ENCODE measurements at places on chromosomes 16 and 17.

GRCh38 chr17:76556765-76557367 lies 17.0 kb downstream of the PRCD start:
- DNase-seq = no peak

- no peak for DNase-seq
Observed at GRCh38 chr17:49360796-49361128, 1.3 kb downstream of the ZNF652 start.

- DNase-seq = no peak
Observed at GRCh38 chr17:45573924-45574770, 83.6 kb upstream of the PLEKHM1 start.

GRCh38 chr17:78678711-78679110 lies 101.5 kb upstream of the DNAH17 start:
- no peak for DNase-seq

GRCh38 chr16:17930280-17930679 lies 406.3 kb downstream of the NPIPA8 start:
- DNase-seq = no peak
